ENCODE measurements at places on chromosomes 5 and 9. TPM values are rescaled to one million over a fixed set of nuclear protein-coding genes. Genes with fewer than 3 reads are reported as not detected.

- DNase-seq = peak; percentile 87
Observed at GRCh38 chr5:180605554-180606214, 14.4 kb upstream of the SCGB3A1 start.

DNA sequence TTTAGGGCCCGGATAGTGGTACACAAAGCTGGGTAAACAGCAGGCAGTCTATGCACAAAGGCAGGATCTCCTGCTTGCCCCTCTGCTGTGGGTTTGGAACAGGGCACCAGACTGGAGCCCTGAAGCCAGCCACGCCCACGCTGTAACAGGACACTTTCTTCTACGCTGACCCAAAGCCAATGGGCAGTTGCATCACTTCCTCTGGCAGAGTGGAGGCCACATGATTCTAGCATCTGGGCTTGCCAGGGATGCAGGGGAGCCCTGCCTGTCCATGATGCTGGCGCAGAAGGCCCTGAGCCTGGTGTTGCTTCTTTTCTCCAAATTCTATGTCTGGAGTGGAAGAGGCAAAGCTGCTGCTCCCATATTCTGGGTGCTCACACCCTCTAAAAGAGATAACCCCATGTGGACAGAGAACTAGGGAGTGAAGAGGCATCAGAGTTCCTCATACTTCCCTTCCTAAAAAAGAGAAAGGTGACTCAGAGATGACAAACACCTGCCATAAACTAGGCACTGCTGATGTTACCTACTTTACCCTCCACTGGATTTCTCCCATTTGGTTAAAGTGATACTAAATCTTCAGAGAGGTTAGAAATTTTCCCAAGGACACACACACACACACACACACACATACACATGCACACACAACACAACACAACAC is 260.3 kb upstream of the KLF4 start:
- DNase-seq = peak; percentile 34

DNA sequence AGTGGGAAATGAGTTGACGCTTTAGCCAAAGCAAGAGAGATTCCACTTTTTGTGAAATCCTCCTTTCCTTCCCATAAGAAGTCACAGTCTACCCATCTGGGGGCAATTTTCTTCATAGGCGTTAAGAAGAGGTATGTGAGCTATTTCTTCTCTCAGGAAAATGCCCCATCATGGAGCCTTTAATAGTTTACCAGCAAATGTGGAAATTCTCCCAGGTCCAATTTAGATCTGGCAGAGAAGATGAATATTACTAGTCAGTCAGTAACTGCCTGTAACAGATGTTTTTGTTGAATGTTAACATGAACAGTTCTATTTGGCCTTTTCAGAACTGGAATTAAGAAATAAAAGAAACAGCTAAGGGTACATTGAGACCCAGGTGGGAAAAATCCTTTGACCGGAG is 156.4 kb upstream of the RFX3 start:
- DNase-seq = no peak

MRPS30 gene
- total RNA-seq = 105 TPM

NUTM2G gene
- total RNA-seq = 0.07 TPM

CERCAM gene
- total RNA-seq = 15.5 TPM

SOX30 gene
- 0.04 TPM for total RNA-seq
